ENCODE measurements at places on chromosomes 12 and 14.

- no peak for DNase-seq
Measured at GRCh38 chr14:31429791-31430190, 9.4 kb upstream of the HEATR5A start.

DNA sequence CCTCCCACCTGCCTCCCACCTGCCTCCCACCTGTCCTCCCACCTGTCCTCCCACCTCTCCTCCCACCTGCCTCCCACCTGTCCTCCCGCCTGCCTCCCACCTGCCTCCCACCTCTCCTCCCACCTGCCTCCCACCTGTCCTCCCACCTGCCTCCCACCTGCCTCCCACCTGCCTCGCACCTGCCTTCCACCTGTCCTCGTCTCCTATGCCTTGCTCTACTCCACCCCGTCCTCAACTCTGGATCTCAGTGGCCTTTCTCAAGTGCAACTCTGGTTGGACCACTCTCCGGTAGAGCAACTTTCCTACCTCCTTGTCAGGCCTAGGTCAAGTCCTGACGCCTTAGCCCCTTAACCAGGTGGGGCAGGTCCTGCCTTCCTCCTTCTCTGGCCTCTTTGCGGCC lies 29.3 kb upstream of the PEX5 start:
- DNase-seq = no peak

- DNase-seq = no peak
Measured at GRCh38 chr14:102927346-102927877, 4.9 kb downstream of the AMN start.

DNA sequence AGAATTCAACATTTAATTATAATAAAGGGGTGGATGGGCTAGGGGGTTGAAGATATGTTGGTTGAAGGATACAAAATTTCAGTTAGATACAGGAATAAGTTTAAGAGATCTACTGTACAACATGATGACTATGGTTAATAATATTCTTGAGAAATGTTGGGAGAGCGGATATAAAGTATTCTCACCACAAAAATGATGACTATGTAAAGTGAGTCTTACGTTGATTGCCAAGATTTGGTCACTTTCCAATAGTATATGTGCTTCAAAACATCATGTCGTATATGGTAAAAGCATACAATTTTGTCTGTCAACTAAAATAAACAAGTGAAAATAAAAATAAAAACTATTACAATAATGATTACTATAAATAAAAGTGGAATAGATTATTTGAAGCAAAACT lies 802.0 kb downstream of the C12orf50 start:
- no peak for DNase-seq

DNA sequence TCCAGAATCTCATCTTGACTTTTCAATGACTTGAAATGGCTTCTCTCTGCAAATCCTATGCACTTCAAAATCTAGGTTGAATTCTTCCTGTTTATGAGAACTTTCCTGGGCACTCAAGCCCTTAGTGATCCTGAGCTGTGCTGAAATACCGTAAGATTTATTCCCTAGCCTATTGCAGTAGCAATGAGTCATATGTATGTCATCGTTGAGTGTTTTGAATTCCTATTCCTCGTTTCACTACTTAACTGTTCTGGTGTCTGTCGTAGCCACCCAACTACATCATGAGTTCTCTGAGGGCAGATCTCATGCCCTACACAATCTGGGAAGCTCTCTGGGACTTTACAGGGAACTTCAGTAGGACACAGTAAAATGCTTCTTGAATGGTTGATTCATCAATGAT lies 190.8 kb upstream of the TMEM132C start:
- DNase-seq = no peak

DNA sequence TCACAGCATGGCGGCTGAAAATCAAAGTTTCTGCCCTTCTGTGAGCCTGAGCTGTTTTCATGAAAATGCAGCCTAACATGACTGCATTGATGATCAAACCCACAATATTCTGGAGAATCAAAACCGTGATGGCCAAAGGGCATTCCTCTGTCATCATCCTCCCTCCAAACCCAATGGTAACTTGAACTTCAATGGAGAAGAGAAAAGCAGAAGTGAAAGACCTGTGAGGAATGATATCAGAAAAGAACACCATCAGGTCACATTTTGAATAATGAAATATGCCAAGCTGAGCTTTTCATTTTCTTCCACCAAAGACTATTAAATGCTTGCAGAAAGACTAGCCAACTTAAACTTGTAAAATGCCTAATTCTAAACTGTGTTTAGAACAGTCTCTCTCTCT lies 8.1 kb downstream of the KCNJ8 start:
- DNase-seq = no peak

- DNase-seq = no peak
Measured at GRCh38 chr12:11209113-11209512, 22.4 kb upstream of the TAS2R42 start.

GRCh38 chr14:99125113-99125512 lies 146.9 kb downstream of the BCL11B start:
- DNase-seq = no peak

DNA sequence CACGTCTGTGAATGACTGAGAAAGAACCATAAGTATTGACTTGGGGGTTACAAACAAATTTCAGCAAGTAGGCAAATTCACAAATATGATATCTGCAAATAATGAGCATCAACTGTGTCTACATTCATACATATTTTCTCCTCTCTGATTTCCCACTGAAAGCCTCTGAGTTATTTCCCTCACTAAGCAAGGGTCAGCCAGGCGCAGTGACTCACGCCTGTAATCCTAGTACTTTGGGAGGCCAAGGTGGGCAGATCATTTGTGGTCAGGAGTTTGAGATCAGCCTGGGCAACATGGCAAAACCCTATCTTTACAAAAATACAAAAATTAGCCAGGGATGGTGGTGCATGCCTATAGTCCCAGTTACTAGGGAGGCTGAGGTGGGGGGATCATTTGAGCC lies 80.8 kb downstream of the SLC25A21 start:
- DNase-seq = no peak

GRCh38 chr12:617304-617915 lies 45.8 kb downstream of the NINJ2 start:
- no peak for DNase-seq

DNA sequence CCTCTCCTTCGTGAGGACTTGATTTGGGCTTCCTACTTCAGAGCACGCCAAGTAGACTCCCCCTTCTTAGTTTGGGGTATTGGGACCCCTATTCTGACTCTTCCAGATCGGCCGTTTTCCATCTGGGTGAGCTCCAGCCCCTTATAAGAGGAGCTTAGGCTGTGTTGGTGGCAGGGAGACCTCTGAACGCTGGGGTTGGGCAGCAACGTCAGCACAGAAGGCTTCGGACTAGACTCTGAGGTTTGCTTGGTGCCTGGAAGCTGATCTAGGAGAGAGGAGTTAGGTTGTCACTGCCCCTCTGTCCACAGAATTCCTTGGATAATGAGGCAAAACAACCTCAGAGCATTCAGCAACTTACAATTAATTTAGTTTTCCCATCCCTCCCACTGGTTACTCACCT lies 99.2 kb upstream of the RTL1 start:
- DNase-seq = no peak

GRCh38 chr12:3744229-3744901 lies 8.5 kb downstream of the CRACR2A start:
- no peak for DNase-seq

DNA sequence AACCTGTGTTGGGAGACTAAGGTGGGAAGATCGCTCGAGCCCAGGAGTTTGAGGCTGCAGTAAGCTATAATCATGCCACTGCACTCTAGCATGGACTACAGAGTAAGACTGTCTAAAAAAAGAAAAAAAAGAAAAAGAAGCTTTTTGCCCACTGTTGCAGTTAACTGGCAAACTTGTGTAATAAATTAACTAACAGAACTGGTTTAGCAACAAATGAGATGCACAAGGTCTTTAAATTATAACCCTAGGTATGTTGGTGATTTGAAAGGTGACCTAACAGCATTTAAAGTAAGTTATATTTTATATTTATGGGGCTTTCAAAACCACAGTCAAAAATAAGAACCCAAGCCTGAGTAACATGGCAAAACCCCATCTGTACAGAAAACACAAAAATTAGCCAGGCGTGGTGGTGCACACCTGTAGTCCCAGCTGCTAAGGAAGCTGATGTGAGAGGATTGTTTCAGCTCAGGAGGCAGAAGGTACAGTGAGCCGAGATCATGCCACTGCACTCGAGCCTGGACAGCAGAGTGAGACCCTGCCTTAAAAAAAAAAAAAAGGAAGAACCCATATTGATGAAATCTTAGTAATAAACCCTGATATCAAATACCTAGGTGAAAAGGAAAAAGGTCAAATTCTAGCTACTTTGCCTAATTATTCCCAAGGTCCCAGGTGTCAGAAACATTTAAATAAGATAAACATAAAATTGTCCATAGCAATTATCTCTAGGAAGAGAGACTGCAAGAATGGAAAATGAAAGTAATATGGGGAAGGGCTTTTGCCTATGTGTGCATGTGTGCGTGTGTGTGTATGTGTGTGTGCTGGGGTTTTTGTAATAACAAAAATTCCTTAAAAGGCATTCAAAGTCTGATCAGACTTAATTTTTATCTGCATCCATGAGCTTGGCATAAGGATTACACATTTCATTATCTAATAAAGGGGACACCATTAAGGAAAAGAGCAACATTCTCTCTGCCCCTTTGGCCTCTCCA lies 15.4 kb downstream of the SYNE2 start:
- no peak for DNase-seq

DNA sequence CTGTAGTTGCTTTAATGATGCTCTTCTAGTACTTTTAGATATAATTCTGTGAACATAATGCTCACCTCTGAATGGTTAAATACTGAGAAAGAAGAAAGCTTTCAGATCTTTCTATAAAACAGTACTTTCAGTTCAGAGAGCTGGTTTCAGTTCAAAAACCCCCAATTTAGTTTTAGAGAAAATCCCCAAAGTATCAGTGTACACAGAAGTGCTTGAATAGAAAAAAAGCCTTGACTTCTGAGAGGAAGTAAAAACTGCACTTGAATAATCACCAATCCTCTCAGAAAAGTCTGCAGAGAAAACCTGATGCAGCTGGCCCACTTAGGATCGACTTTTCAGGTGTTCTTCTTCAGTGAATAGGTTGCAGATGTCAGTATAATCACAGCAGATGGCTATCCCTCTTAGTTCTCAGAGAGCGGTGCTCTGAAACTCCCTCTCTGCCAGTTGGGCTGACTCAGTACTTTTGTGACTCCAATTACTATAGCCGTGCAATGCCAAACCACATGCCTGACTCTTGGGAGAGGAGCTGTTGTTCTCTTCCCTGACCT lies 616.3 kb downstream of the LRFN5 start:
- no peak for DNase-seq

- DNase-seq = no peak
Measured at GRCh38 chr12:105341010-105341409, 10.5 kb downstream of the C12orf75 start.

DNA sequence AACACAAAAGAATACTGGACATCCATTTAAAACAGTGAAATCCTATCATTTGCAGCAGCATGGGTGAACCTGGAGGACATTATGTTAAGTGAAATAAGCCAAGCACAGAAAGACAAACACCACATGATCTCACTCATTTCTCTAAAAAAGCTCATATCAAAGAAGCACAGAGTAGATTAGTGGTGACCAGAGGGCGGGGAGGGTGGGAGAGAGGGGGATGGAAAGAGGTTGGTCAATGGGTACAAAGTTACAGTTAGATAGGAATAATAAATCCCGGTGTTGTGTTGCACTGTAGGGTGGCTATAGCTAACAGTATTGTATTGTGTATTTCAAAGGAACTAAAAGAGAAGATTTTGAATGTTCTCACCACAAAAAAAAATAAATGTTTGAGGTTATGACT lies 52.4 kb downstream of the DUSP6 start:
- DNase-seq = no peak

- DNase-seq = no peak
Measured at GRCh38 chr14:64864258-64864657, 15.4 kb downstream of the SPTB start.

GRCh38 chr12:18658829-18659228 lies 79.0 kb downstream of the PLCZ1 start:
- DNase-seq = no peak

DNA sequence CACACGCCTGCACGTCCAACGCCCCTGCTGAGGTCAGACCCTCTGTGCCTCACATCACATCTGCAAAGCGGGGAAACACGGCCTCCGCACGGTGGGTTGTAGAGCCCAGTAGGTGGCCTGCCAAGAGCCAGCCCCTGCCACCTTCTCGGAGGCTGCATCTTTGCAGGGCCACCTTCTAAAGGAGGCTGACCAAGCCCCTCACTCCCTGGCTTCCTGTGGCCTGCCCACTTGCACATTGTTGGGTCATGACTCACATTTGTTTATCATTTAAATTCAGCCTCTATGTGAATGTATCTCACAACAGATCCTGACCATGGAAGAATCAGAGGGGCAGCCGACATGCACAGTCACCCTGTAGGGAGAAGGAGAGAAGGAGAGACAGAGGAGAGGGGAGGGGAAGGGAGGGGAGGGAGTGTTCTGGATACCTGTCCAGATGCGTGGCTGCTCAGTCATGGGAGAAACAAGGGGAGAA lies 319.5 kb upstream of the DIO3 start:
- DNase-seq = no peak

- DNase-seq = no peak
Measured at GRCh38 chr12:90102957-90103652, 394.5 kb upstream of the ATP2B1 start.

DNA sequence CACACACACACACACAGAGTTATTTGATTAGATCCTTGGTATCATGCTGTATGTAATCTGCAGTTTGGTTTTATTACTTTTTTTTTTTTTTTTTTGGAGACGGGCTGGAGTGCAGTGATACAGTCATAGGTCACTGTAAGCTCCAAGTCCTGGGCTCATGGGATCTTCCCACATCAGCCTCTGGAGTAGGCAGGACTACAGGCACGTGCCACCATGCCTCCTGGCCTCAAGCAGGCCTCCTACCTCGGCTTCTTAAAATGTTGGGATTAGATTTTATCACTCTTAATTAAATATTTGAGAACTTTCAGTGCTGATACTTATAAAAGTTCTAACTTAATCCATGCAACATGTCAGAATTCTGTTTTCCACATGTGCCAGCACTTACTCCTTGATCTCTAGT lies 31.3 kb upstream of the PSEN1 start:
- no peak for DNase-seq

- no peak for DNase-seq
Measured at GRCh38 chr14:75054421-75054820, 3.2 kb upstream of the MLH3 start.

- DNase-seq = no peak
Measured at GRCh38 chr14:22520796-22521195, 68.2 kb downstream of the DAD1 start.

DNA sequence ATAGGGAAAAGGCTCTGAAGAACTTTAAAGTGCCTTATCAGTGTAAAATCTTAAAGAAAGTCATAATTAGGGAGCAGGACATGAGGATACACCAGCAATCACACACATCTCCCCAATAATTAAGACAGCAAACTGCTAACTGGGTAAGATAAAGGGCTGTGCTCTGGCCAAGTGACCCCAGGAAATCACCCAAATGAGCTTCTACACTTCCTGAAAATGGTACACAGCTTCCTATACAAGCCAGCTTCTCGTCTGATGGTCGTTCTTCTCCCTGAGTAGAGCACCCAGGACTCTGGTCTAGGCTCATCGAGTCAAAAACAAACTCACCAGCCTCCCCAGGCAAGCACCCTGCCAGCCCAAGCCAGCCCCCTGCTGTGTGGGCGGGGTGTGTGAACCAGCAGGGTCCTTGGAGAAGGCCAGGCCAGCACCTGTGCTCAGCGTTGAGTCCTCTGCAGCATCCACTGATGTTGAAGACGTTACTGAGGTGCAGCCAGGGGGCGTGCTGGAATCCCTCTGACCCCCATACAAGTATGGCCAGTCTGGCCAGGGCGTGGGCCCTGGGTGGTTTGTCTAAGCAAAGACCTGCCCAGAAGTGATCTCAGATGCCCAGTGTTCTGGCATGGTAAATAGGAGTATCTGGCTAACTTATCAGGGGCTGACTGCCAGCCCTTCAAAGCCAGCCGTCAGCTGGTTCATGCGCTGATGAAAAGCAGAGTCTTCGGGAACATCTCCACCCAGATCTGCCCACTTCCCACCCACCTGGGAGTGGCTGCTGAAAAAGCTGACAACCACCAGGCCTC lies 41.4 kb downstream of the ACTN1 start:
- no peak for DNase-seq

Measured in stimulated activated CD8-positive, alpha-beta memory T cell treated with anti-CD3 and anti-CD28 coated beads, Interleukin-4, amount 100 ng/mL, for 4 hours (primary cell).